ENCODE measurements at places on chromosomes 1 and 21.

DNA sequence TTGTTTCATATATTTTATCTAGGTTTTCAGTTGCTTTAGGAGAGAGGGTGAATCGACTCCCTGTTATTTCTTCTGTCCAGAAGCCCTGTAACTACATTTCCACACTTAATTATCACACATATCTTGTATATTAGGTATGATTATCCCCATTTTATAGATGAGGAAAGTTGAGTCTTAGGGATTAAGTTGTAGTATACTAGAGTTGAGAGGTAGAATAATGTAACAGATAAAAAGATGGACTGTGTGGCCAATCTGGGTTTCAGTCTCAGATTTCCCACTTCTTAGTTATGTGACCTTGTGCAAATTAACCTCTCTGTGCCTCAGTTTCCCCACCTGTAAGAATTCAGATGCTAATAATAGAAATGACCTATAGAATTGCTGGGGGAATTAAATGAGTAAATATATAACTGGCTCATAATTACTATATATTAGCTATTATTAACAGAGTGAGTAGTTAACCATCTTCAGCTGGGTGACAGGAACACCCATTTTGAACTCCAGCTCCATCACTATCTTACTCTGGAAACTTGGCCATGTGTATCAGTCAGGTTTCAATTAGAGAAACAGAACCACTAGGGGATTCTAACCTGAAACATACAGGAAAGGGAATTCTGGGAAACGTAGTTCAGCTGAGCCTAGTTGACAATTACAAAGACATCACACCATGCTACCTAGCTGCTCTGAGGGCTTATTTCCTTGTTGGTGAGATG lies 20.4 kb upstream of the FOXO6 start:
- DNase-seq = no peak

DNA sequence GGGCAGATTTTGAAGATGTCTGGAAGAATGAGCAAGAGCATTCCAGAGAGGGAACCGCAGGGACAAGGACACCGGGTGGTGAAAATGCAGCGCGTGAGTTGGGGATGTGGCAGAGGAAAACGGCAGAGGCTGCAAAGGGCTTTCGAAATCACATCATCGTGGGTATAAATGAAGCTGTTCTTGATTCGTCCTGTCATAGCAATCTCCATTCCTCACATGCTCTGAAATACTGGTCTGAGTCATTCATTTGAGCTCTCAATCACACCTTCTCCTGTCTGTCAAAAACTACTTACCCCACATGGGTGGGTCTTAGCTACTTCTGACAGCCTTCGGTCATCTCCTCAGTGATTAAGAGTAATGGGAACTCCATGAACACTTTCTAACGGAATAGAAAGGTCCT lies 81.5 kb downstream of the ERG start:
- no peak for DNase-seq

GRCh38 chr1:195054217-195054687 lies 1554.0 kb downstream of the KCNT2 start:
- no peak for DNase-seq

- no peak for DNase-seq
Measured at GRCh38 chr1:41456847-41457540, 27.5 kb downstream of the EDN2 start.

DNA sequence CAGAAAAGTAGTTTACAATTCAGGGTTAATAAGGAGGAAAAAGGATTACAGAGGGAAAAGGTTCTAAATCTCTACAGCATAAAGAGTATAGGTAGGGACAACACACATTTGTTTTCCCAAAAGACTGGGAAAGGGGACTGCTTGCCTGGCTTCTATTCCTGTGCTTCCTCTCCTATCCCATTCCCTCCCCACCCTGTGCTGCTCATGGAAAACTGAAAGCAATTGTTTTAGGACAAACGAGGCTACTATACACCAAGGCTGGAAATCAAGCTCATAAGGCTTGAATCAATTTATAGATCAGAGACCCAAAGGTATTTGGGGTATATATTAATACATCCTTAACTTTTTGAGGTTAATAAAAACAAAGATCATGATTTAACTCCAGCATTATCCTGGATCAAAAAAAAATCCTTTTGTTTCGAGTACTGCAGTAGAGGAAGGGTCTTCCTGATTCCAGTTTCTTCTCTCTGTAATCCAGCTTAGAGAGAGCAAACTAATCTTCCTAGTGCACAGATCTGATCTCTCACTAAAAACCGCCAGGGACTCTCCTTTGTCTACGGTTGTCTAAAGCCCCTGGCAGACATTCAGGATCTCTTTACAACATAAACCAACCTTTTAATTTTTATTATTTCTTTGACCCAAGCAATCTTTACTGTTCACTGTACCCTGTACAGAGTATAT lies 37.4 kb upstream of the A3GALT2 start:
- DNase-seq = no peak

GRCh38 chr1:21633141-21633755 lies 35.9 kb downstream of the RAP1GAP start:
- DNase-seq = no peak

DNA sequence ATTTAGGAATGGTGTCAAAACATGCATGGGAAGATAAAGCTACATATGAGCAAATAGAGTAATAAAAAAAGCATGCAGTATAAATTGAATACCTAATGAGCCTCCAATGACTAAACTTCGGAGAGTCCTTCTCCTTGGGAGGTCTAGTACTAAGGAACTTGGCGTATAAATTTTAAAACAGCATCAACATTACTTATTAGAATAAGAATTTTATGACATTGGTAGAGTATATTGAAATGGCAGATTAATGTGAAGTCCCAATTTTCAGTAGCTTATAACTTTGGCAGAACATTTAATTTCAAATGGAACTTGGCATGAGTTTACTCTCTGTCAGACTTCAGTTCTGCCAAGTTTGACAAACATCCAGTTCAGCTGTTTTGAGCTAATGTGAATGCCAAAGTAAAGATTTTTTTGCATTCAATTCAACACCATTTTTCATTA lies 104.7 kb upstream of the RGS18 start:
- no peak for DNase-seq

DNA sequence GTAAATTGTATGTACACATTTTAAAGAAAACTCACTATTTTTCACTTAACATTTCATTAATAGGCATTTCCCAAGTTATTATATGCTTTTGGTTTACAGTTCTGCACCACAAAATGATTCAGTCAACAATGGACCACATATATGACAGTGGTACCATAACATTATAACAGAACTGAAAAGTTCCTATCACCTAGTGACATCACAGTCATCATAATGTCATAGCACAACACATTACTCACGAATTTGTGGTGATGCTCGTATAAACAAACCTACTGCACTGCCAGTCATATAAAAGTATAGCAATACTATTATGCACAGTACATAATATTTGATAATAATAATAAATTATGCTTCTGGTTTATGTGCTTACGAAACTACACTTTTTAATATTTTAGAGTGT lies 30.9 kb downstream of the DNAI4 start:
- no peak for DNase-seq

DNA sequence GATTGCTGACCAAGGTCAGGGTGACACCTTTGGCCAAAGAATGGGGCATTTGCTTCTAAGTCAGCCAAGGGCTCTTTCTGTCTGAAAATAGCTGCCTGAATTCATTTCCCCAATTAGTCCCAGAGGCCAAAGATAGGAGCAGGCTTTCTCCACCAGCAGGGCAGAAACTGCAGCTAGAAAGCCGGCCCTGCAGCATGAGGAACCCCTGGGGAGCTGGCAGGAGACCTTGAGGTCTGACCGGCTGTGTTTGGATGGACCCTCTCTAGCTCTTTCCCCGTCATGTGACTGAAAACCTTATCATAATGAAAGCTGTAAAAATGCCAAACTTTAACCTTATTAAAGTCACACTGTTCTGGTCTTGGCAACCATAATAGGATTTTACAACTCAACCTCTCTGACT lies 93.4 kb downstream of the CD58 start:
- no peak for DNase-seq

DNA sequence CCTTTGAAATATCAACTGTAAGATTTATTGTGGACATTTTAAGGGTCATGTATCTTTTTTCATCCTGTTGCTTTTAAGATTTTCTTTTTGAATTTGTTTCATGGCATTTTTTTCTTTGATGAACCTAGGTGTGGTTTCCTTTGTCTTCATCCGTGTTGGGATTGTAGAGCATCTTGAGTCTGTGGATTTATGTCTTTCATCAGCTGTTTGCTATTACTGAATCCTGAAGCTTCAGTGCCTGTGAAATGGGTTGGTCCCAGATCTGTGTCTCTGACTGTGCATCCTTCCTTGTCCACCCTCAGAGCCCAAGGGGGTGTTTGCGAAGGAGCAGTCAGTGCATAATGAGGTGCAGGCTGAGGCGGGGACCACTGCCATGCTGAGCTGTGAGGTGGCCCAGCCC lies 37.3 kb downstream of the OBSCN start:
- DNase-seq = no peak

DNA sequence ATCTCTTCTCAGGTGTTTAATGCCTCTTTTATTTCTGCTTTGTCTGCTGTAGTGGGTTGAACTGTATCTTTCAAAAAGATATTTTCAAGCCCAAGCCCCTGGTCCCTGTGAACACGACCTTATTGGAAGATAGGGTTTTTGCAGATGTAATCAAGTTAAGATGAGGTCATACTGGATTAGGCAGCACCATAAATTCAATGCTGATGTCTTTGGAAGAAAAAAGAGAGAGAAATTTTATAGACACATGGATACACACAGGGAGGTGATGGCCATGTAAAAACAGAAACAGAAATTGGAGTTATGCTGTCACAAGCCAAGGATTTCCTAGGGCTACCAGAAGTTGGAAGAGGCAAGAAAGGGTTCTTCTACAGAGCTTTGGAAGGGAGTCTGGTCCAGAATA lies 301.4 kb downstream of the KCTD3 start:
- DNase-seq = no peak

GRCh38 chr1:33344896-33345560 lies 24.1 kb upstream of the A3GALT2 start:
- no peak for DNase-seq

DNA sequence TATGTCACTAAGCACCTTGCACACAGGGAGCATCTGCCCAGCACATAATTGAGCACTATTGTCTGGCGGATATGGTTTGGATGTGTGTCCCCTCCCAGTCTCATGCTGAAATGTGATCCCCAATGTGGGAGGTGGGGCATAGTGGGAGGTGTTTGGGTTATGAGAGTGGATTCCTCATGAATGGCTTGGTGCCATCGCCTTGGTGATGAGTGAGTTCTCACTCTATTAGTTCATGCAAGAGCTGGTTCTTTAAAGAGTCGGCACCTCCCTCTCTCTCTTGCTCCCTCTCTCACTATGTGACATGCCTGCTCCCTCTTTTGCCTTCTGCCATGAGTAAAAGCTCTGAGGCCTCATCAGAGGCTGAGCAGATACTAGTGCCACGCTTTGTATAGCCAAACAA lies 9.5 kb downstream of the CTSK start:
- DNase-seq = no peak

DNA sequence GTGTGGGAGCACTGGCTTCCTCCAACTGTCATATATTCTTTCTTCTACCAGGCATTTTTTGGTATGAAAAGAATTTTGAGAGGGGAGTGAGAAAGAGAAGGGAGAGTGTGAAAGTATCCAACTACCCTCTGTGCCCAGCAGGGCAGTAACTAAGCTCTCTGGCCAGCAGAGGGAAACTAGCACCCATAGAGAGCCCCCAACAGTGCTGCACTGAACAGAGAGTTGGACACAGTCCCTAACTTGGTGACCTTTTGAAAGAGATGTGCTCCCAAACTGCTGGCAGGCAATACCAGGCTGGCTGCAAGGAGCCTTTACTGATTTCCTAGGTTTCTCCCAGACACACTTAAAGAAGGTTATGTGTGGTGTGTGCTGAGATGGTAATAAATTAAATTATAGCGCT lies 118.8 kb upstream of the PBX1 start:
- DNase-seq = no peak

DNA sequence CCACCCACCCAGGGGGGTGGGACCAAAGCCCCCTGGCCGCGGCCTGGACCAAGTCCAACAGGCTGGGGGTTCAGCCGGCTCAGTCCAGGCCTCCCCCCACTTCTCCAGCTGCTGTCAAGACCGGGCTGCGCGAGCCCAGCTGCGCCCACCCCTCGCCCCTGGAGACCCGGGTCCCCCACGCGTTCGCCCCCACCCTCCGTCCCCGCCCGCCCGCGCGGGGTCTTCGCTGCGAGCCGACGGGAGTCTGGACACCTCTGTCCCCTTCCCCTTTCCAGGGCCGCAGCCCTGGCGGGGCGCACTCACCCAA lies 253 bp downstream of the RAP1GAP start:
- no peak for DNase-seq

DNA sequence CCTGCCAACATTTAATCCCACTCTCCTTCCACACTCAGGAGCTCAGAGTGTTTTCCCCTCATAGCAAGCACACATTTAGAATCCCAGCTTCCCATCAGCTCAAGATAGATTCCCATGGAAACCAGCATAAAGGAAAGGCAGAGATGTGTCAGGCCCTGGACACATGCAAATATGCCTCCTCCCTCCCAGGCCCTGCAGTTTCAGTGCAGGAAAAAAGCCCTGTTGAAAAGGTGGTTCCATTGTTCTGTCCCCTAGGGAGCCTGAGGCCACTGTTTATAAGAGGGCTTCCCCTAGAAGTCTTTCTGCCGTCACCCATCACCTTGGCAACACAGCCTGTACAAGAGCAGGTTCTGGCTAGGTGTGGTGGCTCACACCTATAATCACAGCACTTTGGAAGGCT lies 3.6 kb downstream of the CACNA1S start:
- DNase-seq = no peak

DNA sequence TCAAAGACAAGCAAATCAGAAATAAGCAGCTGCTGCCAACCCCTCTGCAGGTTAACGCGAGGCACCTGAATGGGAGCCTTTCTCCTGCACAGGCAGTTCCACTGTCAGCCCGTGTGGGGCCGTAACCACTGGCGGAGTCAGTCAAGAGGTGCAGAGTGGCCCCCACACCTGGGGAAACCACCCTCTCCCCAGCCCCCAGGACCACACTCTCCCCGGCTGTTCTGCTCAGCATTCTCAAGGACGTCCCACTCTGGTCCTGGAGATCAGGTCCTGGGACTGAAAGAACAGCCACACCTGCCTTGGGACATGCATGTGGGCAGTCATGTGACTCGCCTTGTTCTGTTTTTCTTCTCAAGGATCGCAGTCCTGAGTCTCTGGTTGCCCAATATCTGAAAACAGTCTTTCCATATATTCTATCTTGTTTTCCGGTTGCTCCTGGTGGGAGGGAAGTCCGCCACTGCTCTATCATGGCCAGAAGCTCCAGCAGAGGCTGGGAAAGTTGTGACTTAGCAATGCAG lies 252.5 kb downstream of the PTPRU start:
- DNase-seq = no peak

DNA sequence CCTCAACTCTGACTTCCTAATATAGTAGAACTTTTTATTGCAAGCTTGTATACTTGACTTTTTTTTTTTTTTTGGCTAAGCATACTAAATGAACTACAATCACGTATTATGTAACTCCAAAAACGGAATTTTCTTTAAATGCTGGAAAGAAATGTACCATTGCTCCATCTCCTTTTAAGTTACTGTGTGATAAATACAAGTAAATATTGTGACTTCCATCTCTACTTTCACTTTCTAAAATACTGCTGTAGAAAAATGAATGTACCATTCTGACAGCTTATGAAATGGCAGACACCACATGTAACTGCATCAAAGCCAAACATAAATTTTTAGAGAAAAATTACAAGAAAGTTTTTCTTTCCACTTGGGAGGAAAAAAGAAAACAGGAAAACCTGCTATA lies 54.7 kb downstream of the ASH1L start:
- no peak for DNase-seq

- no peak for DNase-seq
Measured at GRCh38 chr1:173914366-173914871, 2.7 kb downstream of the SERPINC1 start.

Measured in activated CD4-positive, alpha-beta T cell treated with anti-CD3 and anti-CD28 coated beads, Interleukin-2, amount 50 U/mL, for 24 hours (primary cell).